Activated effector memory CD4-positive, alpha-beta T cell treated with anti-CD3 and anti-CD28 coated beads, Interleukin-2, amount 50 U/mL, for 16 hours (primary cell): ENCODE measurements at places on chromosomes 1 and 21.

- DNase-seq, result no peak
Observed at GRCh38 chr1:6819246-6820040, 34.2 kb downstream of the CAMTA1 start.

DNA sequence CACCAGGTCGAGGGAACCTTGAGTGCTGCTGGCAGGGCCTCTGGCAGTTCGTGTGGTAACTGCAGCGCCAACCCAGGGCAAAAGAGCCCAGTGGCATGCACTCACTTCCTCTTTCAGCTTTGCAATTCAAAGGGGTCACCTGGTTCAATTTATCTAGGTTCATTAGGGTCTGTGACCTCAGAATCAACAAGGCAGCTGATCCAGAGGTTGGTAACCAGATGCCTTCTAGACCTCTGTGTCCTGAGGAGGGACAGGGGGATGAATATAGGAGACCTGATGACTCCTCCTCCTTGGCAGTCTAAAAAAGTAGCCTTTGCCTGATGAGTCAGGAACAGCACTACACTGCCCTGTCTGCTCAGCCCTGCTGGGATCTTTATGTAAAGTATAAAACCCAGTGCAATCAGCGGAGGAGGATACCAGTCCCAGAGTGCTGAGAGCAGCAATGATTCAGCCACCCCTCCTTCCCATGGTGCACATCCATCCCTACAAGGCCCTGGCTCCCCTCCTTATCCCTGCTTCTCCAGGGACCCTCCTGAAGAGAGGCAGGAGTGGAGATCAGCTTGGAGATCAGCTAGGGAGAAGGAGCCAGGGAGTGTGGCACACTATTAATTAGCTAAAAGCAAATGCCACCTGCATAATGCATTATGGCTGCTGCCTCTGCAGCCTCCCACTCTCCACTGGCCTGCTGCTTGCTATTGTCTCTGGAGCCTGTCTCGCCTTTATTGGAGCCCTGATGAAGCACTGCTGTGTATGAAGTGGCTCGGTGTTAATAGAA is 11.2 kb upstream of the FMOD start:
- no peak for DNase-seq

DNA sequence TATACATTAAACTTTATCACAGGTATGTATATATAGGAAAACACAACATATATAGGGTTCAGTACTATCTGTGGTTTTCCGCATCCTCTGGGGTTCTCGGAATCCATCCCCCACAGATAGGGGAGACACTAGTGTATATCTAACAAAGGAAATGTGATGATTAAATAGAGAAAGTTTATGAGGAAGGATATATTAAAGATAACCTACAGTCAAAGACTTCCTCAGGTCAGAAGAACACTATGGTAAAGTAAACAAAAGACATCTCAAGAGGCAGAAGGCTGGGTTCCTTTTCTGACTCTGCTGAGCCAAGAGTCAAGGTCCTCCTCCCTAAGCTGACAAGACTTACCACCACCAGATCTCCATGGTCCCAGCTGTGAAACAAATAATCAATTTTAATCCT is 12.1 kb downstream of the USP24 start:
- DNase-seq, result no peak

- DNase-seq, result no peak
Observed at GRCh38 chr1:39102537-39103327, 76.6 kb downstream of the NDUFS5 start.

- no peak for DNase-seq
Observed at GRCh38 chr1:43493661-43494450, 36.8 kb upstream of the PTPRF start.

DNA sequence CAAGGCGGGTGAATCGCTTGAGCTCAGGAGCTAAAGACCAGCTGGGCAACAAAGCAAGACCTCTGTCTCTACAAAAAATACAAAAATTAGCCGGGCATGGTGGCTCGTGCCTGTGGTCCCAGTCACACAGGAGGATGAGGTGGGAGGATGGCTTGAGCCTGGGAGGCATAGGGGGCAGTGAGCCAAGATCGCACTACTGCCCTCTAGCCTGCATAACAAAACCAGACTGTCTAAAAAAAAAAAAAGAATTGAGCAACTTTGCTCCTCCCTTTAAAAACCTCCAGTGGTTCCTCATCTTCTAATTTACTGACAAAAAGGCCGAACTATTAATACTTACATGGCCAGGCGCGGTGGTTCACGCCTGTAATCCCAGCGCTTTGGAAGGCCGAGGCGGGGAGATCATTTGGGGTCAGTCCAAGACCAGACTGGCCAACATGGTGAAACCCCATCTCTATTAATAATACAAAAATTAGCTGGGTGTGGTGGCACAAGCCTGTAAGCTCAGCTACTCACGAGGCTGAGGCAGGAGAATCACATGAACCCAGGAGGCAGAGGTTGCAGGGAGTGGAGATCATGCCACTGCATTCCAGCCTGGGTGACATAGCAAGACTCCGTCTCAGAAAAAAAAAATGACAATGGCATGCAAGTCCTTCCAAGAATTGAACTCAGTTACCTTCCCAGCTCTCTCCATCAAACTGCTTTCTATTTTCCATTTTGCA is 4.4 kb downstream of the ACBD3 start:
- no peak for DNase-seq

DNA sequence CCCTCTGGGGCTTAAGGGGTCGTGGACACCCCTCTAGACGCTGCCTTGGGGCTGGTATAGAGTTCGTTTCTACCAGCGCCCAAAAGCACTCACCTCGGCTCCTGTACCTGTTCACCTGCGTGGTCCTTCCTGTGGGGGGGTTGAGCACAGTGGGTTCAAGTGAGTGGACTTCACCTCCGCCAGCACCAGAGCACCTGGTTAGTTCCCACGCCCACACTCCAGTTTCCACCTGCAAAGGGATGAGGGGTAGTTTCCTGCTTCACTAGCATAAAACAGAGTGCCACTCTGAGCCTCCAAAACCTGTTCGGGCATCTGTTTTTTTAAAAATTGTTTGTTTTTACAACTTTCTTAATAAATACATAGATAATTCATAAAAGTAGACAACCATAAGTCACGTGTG is 64.5 kb upstream of the SIPA1L2 start:
- DNase-seq, result no peak

- no peak for DNase-seq
Observed at GRCh38 chr1:26923711-26924110, 2.2 kb downstream of the NUDC start.

GRCh38 chr1:243482141-243483022 is 226.5 kb downstream of the SDCCAG8 start:
- no peak for DNase-seq

DNA sequence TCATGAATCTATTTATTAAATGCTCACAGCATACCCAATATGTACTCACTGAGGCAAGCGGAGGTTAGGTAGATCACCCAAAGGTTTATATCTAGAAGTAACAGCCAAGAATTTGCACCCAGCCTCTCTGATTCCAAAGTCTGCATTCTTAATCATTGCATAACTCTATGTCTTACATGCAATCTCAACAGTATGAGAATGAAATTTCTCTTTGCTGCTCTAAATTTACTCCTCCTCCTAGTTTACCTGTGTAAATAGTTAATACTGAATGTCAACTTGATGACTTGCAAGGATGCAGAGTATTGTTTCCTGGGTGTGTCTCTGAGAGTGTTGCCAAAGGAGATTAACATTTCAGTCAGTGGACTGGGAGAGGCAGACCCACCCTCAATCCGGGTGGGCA is 840.6 kb downstream of the BRINP3 start:
- DNase-seq, result no peak

DNA sequence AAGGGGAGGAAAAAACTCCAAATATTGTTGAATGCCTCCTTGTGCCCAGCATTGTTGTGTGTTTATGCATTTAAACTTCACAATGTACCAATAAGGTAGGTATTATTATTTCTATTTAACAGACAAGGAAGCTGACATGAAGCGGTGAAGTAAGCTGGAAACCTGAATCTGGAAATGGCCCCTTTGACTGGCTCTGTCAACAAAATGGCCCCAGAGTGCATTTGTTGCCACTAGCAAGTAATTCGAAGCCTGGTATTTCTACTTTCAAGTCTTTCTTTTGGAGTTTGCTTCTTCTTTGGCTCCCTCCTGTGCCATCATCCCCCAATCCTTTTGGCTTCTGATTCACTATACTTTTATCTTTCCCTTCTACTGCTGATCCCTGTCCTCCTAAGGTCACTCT is 23.1 kb downstream of the CRYZL1 start:
- no peak for DNase-seq
